ENCODE measurements at places on chromosomes 11 and 22.

DNA sequence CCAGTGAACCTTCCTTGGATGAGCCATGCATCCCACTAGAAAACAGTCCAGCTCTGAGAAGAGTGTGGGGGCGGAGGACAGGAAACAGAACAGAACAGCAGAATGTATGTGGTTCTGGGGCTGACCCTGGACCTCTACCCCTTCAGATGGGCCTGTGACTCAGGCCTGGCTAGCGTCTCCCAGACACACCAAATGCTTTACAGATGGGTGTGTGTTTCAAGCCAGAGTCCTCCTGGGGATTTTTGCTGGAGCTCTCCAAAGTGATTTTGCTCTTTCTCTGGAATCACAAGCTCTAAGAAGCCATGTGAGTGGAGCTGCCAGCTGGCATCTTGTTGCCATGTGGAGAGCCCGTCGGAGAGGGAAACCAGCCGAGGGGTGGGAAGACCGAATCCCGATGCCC is 13.2 kb upstream of the C1QTNF4 start:
- peak; percentile 17 for DNase-seq

DNA sequence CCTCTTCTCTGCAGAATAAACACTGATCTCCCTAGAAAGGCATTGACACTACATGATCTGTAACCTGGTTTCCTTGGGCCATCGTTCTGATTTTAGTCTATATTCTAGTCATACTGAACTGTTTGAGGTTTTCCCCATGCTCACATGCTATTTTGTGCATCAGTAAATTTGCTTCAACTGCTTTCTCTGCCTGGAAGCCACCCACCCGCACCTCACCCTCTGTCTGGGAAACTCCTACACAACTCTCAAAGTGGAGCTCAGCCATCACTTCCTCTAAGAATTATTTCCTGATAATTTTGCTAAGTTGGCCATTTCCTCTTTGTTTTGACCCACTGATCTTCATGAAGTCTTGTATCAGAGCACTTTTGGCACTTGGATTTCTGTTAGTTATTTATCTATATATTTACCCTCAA is 36.1 kb downstream of the MMP20 start:
- no peak for DNase-seq

DNA sequence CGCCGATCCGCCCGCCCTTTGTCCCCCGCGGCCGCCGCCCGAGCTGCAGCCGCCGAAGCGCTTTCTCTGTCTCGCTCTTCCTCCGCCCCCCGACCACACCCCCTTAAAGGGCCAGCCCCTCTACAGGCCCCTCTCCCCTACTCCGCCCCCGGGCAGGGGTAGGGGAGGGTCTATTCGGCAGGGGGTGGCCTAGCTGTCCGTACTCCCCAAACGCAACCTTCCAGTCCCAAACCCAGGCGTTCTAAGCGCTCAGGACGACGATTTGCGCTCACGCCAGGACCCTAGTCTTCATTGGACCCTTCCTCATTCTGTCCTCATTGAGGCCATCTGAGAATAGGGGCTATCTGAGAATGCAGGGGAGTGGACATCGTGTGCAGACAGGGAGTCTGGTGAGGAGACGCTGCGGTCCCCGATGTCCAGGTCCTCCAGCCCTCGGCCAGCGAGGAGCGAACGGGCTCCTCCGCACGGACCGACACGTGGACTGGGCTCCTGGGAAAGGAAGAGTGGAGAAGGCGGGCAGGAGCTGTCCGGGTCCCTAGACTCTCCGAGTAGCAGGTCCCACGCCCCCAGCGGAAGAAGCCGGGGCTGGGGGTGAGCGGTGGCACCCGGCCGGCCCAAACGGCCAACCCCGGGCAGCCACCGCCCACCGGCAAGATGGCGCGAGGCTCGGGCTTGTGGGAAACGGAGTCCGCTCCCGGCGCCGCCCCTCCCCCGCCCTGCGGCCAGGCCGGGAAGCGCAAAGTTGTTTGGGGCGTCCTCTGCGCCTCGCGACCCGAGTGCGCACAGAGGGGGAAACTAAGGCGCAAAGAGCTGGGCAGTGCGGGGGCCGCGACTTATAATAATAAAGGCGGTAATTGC is at the start of gene PPP1R14B:
Gene PPP1R14B (minus strand): TSS at position 73 of the 858 bp plus-strand sequence. CDS start 270 bp downstream, outside the sequence.
- DNase-seq: peak; percentile 89

GRCh38 chr11:67389477-67389876 is 2.3 kb upstream of the RAD9A start:
- DNase-seq: peak; percentile 56

DNA sequence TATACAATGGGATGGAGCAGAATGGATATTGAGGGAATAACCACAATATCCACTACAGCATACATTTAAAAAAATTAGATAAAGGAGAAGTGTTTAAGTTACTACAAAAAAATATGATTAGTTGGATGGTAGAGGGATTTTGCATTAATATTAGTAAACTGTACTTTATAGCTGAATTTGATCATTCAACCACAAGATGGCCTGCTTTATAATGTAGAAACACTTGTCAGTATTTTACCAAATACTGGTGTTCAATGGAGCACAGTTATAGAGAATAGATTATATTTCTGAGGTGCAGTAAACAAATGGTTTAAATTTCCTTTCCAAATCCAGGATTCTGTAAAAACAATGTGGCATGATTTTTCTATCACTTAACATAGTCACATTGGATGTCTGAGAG is 818.8 kb upstream of the CHORDC1 start:
- no peak for DNase-seq

DNA sequence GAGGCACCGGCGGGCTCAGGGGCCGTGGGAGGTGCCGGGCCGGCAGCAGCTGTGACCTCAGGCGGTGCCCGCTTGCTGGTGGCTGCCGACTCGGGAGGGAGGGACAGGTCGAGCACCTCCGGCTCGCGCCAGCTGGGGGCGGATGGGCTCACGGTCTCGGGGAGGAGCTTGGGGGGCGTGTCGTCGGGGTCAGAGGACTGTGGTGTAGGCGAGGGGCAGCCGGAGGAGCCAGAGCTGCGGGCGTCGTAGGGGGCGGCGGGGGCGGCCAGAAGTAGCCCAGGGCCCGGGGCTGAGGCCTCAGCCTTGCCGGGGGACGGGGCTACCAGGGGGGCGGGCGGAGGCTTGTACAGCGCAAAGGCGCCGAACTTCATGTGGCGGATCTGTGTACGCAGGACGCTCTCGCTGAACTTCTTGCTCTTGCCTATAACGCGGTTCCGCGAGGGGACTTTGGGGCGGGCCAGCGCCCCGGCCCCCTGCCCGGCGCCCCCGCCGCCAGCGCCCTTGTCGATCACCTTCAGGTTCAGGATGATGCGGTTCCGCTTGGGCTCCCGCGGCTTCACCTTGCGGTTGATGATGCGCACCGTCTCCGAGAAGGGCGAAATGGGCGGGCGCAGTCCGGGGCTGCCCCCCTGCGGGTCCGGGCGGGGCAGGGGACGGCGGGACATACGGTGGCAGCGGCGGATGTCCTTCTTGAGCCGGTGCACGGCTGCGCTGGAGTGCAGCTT is 5.5 kb downstream of the CBX6 start:
- no peak for DNase-seq

DNA sequence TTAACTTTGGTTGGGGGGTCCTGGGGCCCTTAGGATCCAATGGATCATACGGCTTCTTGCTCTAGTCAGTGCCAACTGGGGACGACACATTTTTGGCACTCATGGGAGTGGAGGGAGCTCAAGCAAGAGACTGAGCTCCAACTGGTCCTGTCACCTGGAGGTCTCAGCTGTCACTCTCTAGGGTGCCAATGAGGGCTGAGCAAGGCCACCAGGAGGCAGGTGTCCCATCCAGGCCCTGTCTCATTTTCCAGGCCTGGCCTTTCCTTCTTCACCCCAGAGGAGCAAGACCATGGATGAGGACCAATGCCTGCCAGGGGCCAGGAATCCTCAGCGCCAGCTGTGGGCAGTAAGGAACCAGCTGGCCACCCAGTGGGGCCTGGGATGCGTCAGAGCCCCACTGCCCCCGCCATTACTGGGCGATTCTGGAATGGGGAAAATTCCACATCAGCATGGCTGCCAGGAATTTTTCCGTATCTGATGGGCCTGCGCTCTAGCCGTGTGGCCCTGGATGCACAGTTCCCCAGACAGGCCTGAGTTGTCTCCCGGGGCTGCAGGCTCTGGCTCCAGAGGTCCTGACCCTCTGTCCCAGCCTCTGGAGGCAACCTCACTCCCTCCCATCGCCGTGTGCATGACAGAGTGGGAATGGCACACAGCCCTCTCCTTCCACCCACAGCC is 669 bp upstream of the GAL3ST1 start:
- peak; percentile 50 for DNase-seq

- DNase-seq: no peak
Measured at GRCh38 chr11:66470015-66470414, 3.3 kb downstream of the PELI3 start.

DNA sequence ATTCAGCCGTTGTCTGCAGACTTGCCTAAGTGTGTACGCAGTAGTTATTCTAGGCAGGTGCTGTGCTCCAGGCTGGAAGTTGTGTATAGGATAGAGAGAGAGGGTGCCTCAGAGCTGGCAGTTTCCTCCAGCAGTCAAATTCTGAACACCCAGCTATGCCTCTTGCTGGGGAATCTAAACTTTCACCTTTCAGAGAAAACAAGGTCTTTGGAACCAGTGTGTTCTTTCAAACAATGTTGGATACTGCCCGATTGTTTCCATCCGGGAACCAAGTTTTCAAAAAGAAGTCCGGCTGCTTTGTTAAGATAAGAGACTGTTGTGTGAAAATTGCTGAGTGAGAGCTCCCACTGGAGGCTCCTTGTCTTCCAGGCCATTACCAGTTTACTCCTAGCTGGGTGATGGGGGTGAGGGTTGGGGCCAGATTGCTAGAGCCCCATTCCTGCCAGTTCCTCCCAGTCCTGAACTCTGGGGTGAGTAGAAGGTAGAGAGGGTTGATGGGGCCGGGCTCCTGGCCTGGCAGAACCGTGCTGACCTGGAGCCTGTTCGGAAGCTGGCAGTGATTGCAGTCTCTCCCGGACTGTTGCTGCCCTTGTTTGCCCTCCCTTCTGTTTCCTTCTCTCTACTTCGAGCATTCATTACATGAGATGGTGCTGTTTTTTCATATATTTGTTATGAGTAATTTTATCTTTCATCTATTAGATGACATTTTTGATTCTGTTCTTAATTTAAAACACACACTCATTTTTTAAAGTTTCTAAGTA is 150.2 kb downstream of the TEAD1 start:
- no peak for DNase-seq

DNA sequence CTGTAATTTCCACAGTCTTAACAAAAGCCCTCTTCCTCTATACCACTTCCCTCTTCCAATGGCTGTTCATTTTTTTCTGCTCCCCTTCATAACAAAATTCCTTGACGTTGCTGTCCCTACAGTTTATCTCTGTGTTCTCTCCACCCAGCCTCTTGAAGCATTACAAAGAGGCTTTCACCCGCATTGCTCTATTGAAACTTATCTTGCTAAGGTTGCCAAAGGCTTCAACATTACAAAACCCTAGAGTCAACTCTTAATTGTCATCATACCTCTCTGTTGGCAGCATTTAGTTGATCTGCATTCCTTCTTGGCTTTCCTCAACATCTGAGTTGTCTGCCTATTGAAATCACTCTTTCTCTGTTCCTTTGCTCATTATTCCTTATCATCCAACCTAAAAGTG is 1055.7 kb downstream of the JRKL start:
- no peak for DNase-seq

DNA sequence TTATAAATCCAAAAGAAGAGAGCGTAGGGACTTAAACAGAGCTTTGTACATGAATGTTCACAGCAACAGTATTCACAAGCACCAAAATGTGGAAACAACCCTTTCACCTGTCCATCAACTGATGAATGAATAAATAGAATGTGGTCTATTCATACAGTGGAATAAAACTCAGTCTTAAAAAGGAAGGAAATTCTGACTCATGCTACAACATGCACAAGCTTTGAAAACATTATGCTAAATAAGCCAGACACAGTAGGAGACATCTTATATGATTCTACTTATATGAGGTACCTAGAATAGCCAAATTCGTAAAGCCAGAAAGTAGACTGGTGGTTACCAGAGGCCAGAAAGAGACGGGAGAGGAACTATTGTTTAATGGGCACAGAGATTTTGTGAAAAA is 74.3 kb downstream of the SHANK2 start:
- peak; percentile 29 for DNase-seq

DNA sequence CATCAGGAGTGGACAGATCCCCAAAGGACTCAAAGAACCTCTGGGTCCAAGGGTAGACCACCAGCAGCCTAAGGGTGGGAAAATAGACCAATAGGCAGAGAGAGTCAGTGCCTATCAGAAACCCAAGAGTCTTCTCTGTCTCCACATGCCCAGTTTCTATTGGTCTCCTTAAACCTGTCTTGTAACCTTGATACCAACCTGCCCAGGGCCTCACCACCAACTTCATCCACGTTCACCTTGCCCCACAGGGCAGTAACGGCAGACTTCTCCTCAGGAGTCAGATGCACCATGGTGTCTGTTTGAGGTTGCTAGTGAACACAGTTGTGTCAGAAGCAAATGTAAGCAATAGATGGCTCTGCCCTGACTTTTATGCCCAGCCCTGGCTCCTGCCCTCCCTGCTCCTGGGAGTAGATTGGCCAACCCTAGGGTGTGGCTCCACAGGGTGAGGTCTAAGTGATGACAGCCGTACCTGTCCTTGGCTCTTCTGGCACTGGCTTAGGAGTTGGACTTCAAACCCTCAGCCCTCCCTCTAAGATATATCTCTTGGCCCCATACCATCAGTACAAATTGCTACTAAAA is at the start of gene HBB:
Gene HBB (minus strand): TSS at position 340 of the 579 bp plus-strand sequence. CDS start 50 bp downstream, at position 290.
- DNase-seq: no peak

GRCh38 chr11:111355956-111356659 is 23.0 kb downstream of the POU2AF1 start:
- DNase-seq: no peak
